Right lung (tissue), 10 donors: ENCODE measurements at places on chromosomes 6 and 20.

- DNase-seq, result no peak
Measured at GRCh38 chr20:42887281-42887680, 302.4 kb downstream of the PTPRT start.

DNA sequence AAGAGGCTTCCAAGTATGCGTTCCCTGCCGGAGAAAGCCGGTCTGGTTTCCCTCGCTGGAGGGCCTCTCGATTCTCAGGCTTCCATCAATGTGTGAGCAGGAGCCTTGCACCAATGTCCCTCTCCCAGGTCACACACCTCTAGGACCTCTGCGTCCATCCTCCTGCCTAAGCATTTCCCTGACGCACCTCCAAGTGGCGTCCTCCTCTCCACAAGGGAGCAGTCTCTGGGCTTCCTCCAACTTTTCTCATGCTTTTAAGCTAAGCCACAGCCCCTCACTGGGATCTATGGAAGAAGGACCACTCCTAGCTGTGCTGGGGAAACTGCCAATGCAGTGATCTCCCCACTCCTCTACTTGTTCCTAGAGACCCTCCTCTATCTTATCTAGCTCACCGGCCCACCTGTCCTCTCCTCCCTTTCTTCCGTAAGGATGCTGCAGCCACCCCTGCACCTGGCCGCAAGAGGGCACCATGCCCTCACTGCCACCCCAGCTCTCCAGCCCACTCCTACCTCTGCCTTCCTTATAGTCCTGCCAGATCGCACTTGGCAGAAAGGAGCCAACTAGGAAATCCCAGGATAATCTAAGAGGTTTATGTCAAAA, 258.7 kb downstream of the LRFN2 start:
- peak; percentile 29 for DNase-seq

GRCh38 chr6:21588481-21589351, 4.8 kb upstream of the SOX4 start:
- DNase-seq, result peak; percentile 87

- peak; percentile 33 for DNase-seq
Measured at GRCh38 chr6:16712931-16713484, 48.3 kb downstream of the ATXN1 start.

DNA sequence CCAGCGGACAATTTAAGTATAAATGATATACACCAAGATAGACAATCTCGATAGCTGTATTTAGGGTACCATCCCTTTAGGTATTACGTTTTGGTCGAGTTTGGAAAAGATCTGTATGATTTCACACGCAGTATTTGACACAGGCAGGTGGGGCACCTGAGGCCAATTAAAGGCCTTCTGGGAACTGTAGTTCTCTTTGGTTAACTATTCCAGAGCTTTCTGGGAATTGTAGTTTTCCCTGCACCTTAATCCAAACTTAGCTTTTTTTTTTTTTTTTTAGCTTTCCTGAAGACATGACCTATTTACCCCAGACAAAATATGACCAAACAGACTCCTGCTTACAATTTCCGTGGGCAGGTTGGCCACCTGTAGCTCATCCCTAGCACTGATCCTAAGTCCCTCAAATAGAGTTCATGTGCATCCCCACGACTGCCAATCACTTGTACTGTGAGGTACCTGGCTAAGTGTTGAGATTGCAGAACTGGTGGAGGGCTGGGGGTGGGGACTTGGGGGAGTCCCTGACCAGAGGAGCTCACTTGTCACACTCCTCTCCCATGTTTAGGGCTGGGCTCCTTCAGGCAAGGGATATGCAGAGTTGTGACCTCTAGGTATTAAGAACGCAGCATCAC, 999 bp upstream of the EHMT2 start:
- peak; percentile 24 for DNase-seq

- DNase-seq, result peak; percentile 77
Measured at GRCh38 chr20:50312682-50313521, 122.3 kb downstream of the CEBPB start.

- no peak for DNase-seq
Measured at GRCh38 chr6:9307786-9308185, 872.4 kb upstream of the SLC35B3 start.

GRCh38 chr6:148817689-148818088, 70.9 kb downstream of the UST start:
- no peak for DNase-seq

- no peak for DNase-seq
Measured at GRCh38 chr6:164154588-164154987, 740.1 kb downstream of the QKI start.

GRCh38 chr20:53001498-53002301, 29.5 kb downstream of the TSHZ2 start:
- DNase-seq, result no peak

GRCh38 chr6:163381118-163381756, 33.3 kb upstream of the QKI start:
- DNase-seq, result no peak

- no peak for DNase-seq
Measured at GRCh38 chr6:118177720-118178119, 270.7 kb downstream of the SLC35F1 start.

GRCh38 chr6:19472153-19472552, 365.0 kb upstream of the ID4 start:
- no peak for DNase-seq

GRCh38 chr6:16770701-16771569, 9.7 kb upstream of the ATXN1 start:
- DNase-seq, result no peak

GRCh38 chr6:7727946-7728854, 2.3 kb downstream of the BMP6 start:
- peak; percentile 9 for DNase-seq

GRCh38 chr6:142694054-142694453, 250.9 kb downstream of the HIVEP2 start:
- DNase-seq, result no peak

DNA sequence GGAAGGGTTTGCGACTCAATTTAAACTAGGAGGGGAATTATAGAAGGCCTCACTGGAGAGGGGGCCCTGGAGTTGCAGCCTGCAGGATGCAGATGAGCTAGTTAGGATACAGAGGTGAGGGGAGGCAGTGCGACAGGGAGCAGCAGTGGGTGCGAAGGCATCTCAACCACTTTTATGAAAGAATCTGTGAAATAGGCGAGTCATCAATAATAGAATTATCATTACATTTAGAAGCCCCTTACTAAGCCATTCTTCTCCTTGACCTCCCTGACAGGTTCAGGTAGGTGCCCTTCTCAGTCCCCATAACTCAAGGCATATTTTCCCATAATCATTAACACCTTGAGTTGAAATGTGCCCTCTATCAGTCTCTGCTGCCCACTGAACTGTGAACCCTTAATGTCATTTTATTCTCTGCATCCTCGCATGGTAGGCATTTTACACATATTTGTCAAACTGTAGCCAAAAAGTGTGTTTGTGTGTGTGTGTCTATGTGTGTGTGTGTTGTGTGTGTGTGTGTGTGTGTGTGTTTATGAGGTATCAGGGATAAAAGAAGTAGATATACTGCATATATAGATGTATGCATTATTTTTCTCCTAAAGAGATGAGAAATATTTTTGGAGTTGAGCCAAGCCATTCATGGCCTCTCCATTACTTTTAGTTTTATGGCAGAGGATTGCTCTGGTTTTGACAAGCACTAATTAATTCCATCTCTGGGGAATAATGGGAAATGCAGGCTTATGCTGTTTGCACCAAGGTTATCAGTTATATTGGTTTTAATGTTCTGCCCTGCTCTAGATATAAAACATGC, 898.8 kb downstream of the KIF16B start:
- no peak for DNase-seq

- DNase-seq, result no peak
Measured at GRCh38 chr6:87633851-87634250, 43.9 kb downstream of the ORC3 start.

DNA sequence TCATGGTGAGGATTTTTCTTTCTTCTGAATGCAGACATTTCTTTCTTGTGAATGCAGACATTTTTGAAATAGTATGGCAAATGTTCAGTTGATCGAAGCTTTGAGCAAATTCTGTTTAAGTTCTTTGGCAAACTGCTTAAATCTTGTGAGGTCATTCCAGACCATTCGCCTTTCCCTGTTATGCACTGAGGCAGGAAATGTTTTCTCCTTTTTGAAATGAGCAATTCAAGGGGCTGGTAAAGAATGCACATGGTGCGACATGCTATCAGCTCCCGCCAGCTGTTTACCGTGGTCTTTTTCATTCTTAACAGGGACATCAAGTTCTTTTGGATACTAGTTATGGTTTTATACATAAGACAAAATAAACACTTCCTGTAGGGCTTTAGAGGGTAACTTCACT, 112.0 kb upstream of the CCN2 start:
- no peak for DNase-seq

DNA sequence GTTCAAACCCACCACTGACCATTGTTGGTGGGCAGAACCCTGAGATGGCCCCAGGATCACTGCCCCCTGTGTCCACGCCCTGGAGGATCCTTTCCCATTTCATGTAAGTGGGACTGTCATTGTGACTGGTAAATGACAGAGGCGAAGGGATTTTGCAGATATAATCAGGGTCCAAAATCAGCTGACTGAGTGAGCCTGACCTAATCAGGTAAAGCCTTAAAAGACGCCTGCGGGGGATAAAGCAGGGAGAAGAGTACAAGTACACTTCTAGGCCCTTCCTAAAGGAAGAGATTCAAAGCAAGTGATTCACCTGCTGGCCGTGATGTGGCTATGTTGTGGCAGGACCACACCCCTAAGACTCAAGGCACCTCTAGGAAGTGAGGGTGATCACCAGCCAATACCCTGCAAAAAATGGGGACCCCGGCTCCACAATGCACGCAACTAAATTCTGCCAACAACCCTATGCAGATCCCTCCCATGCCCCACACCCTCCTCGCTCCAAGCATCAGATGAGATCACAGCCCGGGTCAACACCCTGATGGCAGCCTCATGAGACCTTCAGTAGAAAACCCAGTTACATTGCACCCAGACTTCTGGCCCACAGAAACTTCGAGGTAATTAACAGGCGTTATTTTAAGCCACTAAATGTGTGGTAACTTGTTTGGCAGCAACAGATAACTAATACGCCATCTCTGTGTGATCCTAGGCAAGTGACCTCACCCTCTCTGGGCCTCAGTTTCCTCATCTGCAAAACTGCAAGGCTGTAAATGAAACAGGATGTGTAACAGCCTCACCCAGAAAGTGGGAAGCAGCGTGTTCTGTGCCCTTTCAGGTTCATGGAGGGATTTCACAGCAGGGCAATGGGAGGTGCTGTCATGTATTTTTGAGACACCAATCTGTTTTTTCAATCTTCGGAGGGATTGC, 11.3 kb downstream of the PREX1 start:
- DNase-seq, result no peak

- no peak for DNase-seq
Measured at GRCh38 chr20:20571068-20571780, 141.2 kb downstream of the RALGAPA2 start.

DNA sequence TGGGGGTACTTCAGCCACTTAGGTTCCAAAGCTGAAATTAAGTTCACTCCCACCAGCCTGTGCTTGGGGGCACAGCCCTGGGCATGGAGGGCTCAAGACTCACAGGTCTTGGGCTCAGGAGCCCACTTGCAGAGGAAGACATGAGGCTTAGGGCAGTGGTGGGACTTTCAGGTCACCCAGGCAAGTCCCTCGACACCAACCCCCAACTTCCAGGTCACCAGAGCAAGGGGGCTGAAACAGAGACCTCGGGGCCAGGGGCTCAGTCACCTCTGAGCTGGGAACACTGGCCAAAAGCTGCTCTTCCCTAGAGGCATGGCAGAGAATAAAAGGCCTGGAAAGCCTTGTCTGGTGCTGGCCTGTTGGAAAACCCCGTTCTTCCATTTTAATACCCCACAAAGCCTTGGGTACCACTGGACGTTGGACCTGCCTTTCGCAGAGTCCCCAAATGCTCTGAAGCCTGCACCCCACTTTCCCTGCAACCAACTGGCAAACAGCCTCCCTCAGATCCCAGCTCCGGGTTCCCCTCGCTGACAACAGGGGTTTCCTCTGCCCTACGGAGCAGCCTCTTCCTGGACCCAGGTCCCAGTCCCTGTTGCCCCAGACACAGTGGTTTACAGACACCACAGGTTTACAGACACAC, 160.9 kb upstream of the PMEPA1 start:
- DNase-seq, result no peak

- DNase-seq, result no peak
Measured at GRCh38 chr20:25015986-25016385, 23.4 kb upstream of the APMAP start.

GRCh38 chr20:49519777-49520359, 37.4 kb upstream of the KCNB1 start:
- DNase-seq, result no peak

GRCh38 chr6:149895048-149895590, 2.8 kb downstream of the RAET1E start:
- DNase-seq, result peak; percentile 51

GRCh38 chr6:155830531-155830930, 374.9 kb upstream of the NOX3 start:
- no peak for DNase-seq

DNA sequence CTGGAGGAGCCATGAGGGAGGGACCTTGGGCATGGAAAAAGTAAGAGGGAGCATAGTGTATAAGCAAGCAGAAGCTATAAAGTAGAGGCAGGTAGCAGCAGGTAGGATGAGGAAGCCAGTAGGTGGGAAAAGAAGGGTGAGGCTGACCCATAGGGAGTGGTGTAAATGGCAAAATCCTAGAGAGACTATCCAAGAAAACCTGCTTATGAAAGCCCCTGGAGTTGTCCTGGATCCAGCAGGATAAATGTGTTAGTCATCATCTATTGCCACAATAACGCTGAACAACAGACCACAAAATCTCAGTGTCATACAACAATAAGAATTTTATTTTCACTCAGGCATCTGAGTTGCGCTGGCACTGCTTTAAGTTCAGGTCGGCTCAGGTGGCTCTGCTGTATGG, 30.2 kb downstream of the CHD6 start:
- DNase-seq, result no peak

DNA sequence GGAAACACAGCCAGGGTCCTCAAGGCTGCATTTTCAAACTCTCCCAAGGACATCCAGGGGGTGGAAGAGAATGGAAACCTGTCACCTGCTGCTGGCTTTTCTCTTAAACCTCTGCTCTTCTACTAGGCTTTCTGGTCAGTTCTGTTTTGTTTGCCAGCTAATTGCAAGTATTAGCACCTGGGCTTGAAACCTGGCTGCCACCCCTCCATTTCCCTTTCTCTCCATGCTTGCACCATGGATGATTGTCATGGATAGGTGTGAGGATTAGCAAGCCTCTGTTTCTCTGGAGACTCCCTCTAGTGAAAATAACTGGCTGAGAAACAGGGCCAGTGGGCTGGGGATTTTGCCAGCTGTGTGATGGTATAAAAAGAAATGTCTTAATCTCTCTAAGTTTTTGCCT, 33.0 kb upstream of the GPR6 start:
- no peak for DNase-seq

GRCh38 chr6:144390886-144391285, 105.8 kb downstream of the UTRN start:
- no peak for DNase-seq

GRCh38 chr6:147371325-147371724, 137.2 kb upstream of the SAMD5 start:
- no peak for DNase-seq

- DNase-seq, result no peak
Measured at GRCh38 chr6:53929041-53929820, 134.4 kb downstream of the LRRC1 start.

GRCh38 chr6:89986650-89987074, 92.4 kb downstream of the GJA10 start:
- no peak for DNase-seq

- DNase-seq, result no peak
Measured at GRCh38 chr6:129242546-129242945, 359.6 kb downstream of the LAMA2 start.

- DNase-seq, result no peak
Measured at GRCh38 chr6:100479179-100480035, 14.7 kb upstream of the SIM1 start.
